ENCODE measurements at places on chromosomes 4 and X. TPM values are rescaled to one million over a fixed set of nuclear protein-coding genes. Genes with fewer than 3 reads are reported as not detected.

DNA sequence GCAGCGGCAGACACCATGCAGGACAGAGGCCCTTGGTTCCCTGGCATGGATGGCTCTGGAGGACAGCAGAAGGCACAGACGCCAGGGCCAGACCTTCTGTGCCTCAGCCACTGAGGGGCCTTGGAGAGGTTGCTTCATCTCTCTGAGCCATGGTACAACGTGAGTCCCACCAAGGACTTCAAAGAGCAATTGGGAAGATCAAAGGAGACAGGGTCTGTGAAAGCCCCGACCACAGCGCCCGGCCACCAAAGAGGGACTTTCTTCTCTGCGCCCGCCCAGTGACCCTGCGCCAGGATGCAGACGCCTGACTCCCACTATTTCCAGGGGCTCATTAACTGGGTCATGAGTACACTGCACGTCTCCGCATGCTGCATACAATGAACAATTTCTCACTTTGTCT, 174.0 kb downstream of the AFAP1 start:
- H3K4me1 ChIP-seq, result peaks cover 8% of the 10 kb centered on the region
- H3K27me3 ChIP-seq, result no peaks in the 10 kb centered on the region
- H3K36me3 ChIP-seq, result peaks cover 38% of the 10 kb centered on the region
- no peak overlapping the region for H3K27ac ChIP-seq
- DNase-seq, result peak; percentile 65

DNA sequence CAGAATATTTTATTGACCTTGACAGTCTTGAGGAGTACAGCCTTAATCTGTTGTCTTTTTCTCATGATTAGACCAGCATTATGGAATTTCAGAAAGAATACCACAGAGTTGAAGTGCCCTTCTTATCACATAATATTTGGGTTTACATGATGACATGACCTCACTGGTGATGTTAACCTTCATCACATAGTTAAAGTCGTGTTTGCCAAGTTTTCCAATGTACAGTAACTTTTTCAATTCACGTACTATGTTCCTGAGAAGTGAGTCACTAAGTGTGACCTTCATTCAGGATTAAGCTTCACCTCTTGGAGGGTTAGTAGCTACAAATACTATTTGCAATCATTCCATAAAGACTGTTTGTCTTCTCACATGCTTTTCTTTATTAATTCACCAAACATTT, 52.1 kb downstream of the RAB40A start:
- no peaks in the 10 kb centered on the region for H3K27me3 ChIP-seq
- no peak for DNase-seq
- no peaks in the 10 kb centered on the region for H3K36me3 ChIP-seq
- H3K4me3 ChIP-seq, result no peak overlapping the region

- DNase-seq, result no peak
- no peak overlapping the region for H3K27ac ChIP-seq
- peaks cover 25% of the 10 kb centered on the region for H3K27me3 ChIP-seq
Observed at GRCh38 chr4:77488882-77489281, 116.7 kb upstream of the CXCL13 start.

GRCh38 chr4:109803924-109804571, 2.2 kb upstream of the CFI start:
- DNase-seq, result no peak
- H3K36me3 ChIP-seq, result no peaks in the 10 kb centered on the region
- H3K27me3 ChIP-seq, result peaks cover 7% of the 10 kb centered on the region
- no peak overlapping the region for H3K4me3 ChIP-seq
- H3K4me1 ChIP-seq, result peaks cover 4% of the 10 kb centered on the region
- H3K27ac ChIP-seq, result no peak overlapping the region

Gene DRP2
- total RNA-seq, result 0.23 TPM

Gene SLIT2
- total RNA-seq, result 41.3 TPM

Gene HSFX2
- total RNA-seq, result not detected

Gene GLRB
- total RNA-seq, result 12.6 TPM
